NCI-H1694 (cell line): ENCODE measurements at places on chromosomes 3 and 15.
A peak's percentile ranks its signal among the peaks of the same experiment; 100 is the strongest.

DNA sequence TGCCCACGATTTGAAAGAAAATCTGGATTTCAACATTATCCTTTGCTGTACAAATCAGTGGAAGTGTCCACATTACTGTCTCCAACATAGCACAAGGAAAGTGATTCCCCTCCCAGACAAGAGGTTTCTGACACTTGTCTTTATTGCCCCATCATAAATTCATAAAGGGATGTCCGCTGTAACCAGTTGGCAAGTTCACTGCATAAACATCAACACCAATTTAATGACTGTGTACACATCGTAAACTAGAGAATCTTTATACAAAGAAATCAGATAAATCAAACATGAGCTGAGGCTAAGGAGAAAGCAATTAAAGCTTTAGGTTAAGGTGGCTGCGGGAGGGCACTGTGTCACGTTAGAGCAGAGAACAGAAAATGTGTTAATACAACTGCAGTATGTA is 129.8 kb downstream of the MEIS2 start:
- no peak for DNase-seq

DNA sequence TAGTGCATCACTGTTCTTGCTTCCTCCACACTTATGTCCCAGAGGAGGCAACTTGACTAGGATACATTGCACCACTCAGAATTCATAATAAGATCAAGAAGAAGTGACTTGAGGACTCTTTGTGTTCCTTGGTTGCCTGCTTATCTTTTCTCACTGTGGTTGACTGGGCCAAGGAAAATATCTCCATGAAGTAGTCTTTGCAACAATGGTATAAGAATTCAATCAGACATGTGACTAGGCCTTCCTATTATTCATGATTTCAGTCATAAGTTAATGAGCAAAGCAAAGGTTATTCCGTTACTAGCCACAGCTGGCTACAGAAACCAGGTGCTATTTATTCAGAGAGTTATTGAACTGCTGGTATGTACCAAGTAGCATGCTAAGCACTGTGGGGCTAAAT is 359.3 kb downstream of the RORA start:
- DNase-seq: no peak

DNA sequence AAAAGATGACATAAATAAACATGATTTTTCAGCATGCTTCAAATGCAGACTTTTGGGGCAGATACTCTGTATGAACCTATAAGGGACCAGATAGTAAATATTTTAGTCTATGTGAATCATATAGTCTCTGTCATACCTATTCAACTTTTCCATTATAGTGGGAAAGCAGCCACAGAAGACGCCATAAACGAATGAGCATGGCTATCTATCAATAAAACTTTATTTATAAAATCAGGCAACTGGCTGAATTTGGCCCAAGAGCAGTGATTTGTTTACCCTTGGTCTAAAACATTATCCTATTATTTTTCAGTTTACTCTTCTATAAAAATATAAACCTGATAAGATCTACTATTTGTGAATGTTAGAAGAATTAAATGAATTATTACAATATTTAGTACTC is 25.9 kb upstream of the VEPH1 start:
- DNase-seq: no peak

DNA sequence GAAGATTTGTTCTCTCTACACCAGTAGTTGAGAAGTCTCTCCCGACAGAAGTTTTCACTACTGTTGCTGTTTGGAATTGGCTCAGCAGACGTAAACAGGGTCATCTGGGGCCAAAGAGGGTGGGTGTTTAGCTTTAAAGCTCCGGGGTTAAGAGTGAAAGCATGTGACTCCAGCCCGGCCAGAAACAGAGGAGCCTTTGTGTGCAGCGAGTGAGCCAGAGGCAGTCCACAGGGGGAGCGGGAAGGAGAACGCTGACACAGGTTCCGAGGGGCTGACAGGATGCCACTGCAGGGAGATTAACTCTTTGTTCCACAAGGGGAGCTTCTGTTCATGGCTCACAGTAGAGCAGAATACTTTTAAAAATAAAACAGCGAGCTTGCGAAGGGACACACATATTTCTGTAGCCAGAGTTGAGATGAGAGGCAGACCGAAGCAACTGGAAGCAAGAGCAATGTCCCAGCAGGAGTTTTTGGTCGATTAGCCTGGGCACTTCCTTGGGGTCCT is 26.9 kb downstream of the BMF start:
- no peak for DNase-seq

DNA sequence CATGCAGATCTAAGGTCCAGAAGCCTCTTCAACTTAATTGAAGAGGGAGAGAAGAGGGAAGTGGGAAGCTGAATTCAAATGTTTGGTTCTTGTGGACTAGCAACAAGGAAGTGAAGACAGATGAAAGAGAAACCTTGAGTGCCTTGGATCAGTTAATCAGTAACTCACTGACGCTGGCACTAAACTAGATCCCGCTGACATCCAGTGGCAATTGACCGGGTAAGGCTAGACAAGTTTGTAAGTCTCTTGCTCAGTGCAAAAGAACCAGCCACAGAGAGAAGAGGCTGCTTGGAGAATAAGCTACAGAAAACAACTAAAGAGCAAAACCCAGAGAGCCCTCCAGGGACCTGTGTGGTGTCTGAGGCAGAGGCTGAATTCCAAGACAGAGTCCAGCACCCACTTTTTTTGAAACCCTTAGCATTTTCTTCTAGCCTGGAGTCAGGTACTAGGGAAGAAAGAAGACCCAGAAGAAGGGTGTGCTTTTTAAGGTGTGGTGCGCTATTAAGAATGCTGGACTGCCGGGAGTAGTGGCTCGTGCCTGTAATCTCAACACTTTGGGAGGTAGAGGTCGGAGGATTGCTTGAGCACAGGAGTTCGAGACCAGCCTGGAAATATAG is 6.9 kb downstream of the PLCH1 start:
- DNase-seq: no peak

DNA sequence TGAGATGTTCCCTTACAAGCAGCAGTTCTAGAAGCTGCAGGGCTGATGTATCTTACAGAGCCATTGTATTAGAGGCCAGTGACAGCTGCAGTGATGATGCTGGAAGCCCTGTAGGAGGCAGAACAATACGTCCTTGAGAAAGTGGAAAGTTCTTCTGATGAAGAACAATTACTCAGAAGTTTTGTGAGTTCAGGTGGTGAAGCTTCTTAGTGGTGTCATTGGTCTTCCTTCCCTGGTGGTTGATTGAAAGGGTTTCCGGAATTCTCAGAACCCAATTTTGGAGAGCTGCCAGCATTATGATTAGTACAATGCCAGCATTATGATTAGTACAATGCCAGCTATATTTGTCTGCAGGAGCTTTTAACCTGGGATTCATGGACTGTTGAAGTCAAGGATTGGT is 356.4 kb downstream of the MFSD1 start:
- no peak for DNase-seq

GRCh38 chr3:128338536-128339330 is 128.0 kb downstream of the DNAJB8 start:
- no peak for DNase-seq

DNA sequence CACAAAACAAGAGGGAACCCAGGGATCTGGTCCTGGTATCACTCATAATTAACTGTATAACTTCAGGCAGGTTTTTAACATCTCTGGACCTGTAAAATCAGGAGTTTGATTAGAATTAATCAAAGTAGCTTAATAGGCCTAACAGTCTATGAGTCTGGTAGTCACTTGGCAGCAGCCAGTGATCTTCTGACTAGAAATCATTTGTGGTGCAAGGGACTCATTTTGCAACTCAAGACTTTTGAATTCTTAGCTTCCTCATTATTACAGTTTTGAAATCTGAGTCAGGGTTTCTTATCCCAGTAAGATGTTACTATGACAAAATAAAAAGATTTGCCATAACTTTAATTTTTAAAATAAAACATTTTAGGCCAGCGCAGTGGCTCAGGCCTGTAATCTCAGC is 70.8 kb downstream of the TMCC1 start:
- no peak for DNase-seq

DNA sequence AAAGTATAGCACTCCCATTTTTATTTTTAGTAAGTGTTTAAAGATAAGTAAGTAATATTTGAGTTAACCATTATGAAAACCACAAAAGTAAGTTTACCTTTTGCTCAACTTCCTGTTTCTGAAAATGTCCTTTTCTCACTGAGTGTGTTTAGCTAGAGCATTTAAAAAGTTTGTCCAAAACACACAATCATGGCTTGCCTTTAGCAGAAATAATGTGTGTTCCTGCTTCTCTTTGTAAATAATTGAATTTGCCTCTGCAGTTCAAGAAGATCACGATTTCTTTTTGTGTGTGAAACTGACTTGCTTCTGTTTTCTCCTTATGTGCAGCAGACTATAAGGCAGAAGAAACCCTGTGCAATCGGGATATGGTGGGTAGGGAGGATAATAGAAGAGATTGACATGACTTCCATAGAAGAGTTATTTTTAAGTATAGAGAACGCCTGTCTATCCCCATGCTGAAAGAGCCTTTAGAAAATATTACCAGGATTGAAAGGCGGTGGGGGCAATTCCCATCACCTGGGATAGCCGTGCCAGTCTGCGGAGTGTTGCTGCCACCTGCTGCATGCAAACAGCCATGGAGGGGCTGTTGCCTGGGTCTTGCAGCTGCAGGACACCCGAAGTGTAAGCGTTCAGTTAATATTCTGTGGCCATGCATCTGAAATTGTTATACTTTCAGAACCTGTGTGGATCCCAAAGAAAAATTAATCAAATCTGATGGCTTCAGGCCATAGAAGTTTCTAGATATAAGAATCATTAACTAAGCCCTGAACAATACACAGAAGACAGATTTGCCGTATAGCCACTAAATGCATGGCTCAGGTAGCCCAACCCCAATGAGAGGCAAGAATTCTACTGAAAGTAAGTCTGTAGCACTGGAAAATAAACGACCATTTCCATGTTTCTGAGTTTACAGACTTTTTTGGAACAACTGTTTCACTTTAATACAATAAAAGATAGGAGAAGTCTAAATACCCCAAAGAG is 2.4 kb upstream of the CD96 start:
- DNase-seq: peak; percentile 47

DNA sequence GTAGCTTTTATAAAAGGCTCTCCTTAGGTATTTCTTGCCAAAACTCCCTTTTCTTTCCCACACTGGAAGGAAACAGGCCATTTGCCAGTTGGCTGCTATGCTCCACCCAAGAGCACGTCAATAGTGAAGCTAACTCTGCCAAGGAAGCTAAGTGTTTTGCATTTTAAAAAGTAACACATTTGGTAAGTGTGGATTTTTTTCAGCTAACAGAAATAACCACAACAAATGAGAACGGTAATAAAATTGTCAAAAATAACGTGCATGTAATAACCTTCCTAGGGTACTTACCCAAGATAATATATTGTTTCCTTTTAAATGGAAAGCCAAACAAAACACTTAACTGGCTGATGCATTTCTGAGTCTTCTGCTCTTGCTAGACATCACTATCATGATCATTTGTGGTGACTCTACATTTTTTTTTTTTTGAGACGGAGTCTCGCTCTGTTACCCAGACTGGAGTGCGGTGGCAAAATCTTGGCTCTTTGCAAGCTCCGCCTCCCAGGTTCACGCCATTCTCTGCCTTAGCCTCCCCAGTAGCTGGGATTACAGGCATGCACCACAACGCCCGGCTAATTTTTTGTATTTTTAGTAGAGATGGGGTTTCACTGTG is 4.6 kb downstream of the DPP8 start:
- DNase-seq: no peak

- no peak for DNase-seq
Measured at GRCh38 chr3:166986000-166986399, 394.1 kb downstream of the ZBBX start.

DNA sequence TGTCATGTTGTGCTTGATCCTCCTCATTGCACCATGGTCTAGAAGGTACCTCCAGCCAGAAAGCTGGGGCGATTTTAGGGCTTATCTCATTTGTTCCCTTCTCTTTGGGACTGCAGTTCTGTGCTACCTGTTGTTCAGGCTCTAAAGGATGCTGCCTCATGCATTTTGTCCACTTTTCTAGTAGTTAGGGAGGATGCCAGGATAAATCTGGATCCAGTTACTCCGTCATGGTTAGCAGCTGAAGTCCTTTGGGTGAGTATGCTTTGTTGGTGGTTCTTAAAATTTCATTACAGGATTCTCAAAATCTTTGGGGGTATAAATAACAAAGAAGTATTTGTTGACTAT is 8.9 kb downstream of the AKAP13 start:
- DNase-seq: no peak

- DNase-seq: no peak
Measured at GRCh38 chr15:51229907-51230330, 108.5 kb downstream of the CYP19A1 start.

- no peak for DNase-seq
Measured at GRCh38 chr15:97867870-97868269, 92.6 kb upstream of the ARRDC4 start.

- DNase-seq: no peak
Measured at GRCh38 chr3:111690242-111690641, 95.1 kb upstream of the ZBED2 start.

- DNase-seq: no peak
Measured at GRCh38 chr15:80459818-80460217, 55.6 kb downstream of the ARNT2 start.

- no peak for DNase-seq
Measured at GRCh38 chr3:105364128-105364527, 2.6 kb upstream of the ALCAM start.

DNA sequence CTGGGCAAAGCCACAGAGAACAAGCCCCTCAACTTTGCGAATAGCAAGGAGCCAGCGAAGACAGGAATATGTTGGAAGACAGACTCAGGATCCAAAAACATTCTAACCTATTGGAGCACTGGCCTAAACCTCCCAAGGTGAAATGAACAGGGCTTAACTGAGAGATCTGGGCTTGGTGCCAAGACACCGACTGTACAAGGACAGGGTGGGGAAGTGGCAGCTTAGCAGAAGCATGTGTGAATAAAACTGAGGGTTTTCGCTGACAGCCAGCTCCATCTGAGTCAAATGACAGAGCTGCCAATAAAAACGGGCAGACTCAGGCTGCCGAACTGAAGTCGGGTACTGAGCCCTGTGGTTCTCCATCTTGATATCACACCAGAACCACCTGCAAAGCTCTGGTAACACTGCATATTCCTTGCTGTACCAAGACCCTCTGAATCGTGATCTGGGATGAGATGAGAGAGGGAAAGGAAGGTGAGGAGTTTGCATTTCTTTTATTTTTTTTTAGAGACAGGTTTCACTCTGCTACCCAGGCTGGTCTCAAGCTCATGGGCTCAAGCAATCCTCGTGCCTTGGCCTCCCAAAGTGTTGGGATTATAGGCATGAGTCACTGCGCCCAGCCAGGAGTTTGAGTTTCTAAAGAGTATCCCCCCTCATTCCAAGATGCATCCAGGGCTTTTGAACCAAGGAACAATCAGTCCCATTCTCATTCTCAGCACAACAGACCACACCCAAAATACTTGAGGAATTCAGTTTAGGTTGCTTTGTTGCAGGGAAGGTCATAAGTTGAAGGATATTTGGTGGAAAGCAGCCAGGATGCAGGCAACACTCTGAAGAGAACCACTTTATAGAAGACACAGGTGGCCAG is 6.0 kb upstream of the PLCB2 start:
- peak; percentile 75 for DNase-seq

DNA sequence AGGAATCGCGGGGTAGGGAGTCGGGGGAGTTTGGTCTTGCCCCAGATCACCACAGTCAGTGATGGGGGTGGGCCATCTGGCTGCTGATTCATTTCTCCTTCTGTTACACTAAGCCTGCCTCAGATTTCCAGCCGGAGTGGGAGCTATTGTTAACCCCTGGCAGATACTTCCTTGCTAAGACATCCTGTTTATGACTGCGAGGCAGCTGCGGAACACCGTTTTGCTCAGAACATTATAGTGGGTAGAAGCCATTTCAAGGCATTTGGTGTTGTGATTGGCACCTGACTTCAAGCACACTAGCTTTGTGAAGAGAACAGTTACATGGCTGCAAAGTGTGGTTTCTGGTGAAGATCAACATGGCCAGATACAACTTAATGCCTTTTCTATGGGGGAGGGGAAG is 73.8 kb downstream of the FLNB start:
- no peak for DNase-seq

GRCh38 chr3:4976109-4976508 is 3.1 kb upstream of the BHLHE40 start:
- DNase-seq: no peak
